ENCODE measurements at places on chromosomes 16 and 17.
A peak's percentile ranks its signal among the peaks of the same experiment; 100 is the strongest.

- no peak for DNase-seq
These were observed 2.6 kb downstream of the PER1 start for GRCh38 chr17:8149419-8150193.

GRCh38 chr17:32349503-32349853 lies 479 bp upstream of the ZNF207 start:
- DNase-seq: peak; percentile 14

- DNase-seq: no peak
These were observed 122.6 kb downstream of the AXIN2 start for GRCh38 chr17:65438708-65439294.

- no peak for DNase-seq
These were observed 425.3 kb downstream of the CA10 start for GRCh38 chr17:51733166-51733565.

DNA sequence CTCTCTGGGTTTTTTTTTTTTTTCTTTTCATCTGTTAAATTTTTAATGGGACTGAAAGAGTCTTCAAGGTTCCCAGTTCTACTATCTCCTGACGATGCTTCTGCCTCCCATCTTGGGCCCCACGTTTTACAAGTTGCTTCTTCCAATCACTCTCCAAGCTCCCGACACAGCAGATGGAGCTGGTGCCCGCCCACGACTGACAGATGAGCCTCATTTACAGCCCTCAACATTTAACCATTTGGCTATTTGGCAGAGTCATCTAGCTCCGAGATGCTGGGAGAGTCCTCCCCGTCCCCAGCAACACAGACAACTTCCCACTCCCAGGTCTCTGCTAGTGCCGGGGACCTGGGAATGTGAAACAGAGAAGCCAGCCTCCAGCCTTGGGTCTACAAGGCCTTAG lies 276.9 kb downstream of the SHISA9 start:
- no peak for DNase-seq

- peak; percentile 10 for DNase-seq
These were observed 1.2 kb upstream of the CBX4 start for GRCh38 chr17:79840269-79840988.

DNA sequence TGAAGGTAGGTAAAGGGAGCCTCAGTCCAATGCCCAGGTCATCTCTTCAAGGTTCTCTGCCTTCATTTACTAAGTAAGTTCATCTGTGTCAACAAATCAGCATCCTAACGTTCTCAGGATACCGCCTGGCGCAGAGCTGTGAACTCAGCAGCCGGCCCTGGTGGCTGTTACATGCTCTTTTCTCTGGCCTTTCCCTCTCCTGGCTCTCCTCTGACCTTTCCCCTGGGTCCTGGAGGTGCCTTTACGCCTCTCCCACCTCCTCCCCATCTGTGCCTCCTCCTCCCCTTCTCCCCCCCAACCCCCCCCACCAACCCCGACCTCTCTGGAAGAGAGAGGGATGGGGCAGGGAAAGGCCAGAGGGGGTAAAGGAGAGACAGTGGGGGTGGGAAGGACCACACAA lies 19.5 kb downstream of the COTL1 start:
- no peak for DNase-seq

- DNase-seq: no peak
These were observed 2.8 kb downstream of the NLK start for GRCh38 chr17:28045304-28045703.

- DNase-seq: no peak
These were observed 15.6 kb downstream of the USP7 start for GRCh38 chr16:8948069-8948593.

DNA sequence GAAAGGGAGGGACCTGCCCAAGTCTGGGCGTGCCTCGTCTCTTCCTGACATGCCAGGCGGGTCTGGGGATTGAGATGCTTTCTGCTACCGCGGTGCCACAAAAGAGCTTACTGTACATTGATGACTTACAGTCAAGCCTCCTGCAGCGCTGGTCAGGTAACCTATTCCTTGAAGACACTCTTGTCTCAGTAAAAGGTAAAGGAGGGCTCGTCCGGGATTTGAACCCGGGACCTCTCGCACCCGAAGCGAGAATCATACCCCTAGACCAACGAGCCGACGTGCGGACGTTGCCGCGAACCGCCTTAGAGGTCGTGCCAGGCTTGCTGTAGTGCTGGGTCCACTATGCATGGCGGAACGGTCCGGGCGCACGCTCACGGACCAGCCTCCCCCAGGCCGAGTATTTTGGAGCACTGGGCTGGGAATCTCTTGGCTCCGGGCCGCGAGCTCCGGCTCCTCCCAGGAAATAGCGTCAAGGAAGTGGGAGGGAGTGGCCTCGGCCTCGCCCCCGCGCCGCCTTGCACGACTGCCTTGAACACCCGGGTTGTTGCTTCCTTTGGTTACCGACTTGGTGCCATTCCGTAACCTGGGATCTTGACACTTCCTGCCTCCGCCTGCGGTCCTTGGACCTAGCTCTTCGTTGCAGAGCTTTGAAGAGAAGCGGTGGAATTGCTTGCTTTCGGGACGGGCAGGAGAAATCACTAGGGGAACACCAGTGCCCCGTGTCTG lies 12.4 kb upstream of the AURKB start:
- DNase-seq: peak; percentile 81

All from CD4-positive, alpha-beta T cell treated with Interleukin-15 for 4 hours (primary cell).